ENCODE measurements at places on chromosomes 5 and 9.

DNA sequence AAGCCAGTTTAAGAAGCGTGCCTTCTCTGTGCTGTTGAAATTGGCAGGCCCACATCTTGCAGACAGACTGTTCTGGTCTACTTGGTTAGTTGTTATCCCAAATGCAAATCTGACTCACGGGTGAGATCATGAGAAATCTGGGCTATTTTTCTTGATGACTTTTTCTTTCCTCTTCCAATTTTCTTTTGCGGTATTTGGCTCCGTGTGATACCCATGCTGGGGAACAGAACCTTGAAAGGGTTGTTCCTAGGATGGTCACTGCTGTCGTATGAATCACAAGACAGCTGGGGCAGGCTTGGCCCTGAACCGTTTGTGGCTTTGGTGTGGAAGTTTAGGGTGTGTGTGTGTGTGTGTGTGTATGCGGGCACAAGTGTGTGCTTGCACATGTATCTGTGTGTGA, 24.6 kb downstream of the PDZD2 start:
- DNase-seq = no peak

DNA sequence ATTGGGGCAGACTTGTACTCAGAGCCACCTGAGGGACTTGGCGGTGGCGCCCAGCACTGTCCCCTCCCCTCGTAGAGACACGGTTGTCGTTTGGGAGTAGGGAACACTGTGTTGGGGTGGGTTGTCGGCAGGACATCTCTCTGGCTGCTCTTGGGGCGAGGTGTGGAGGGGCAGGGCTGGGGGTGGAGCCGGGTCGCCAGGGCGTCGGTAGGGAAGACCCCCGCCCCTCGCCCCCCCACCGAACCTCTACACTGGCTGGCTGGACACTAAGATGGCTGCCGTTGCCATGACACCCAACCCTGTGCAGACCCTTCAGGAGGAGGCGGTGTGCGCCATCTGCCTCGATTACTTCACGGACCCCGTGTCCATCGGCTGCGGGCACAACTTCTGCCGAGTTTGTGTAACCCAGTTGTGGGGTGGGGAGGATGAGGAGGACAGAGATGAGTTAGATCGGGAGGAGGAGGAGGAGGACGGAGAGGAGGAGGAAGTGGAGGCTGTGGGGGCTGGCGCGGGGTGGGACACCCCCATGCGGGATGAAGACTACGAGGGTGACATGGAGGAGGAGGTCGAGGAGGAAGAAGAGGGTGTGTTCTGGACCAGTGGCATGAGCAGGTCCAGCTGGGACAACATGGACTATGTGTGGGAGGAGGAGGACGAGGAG, 778 bp downstream of the TRIM41 start:
- DNase-seq = no peak

- DNase-seq = no peak
Measured at GRCh38 chr5:140192715-140193430, 17.9 kb downstream of the CYSTM1 start.

- DNase-seq = no peak
Measured at GRCh38 chr9:104746798-104747197, 685 bp upstream of the NIPSNAP3A start.

GRCh38 chr9:127188396-127188795, 66.0 kb upstream of the ANGPTL2 start:
- DNase-seq = no peak
